A375 (cell line): ENCODE measurements at places on chromosomes 7 and 10. TPM values are rescaled to one million over a fixed set of nuclear protein-coding genes. Genes with fewer than 3 reads are reported as not detected.

BLOC1S2 gene
- total RNA-seq = 42.4 and 45.3 TPM in 2 replicates

CRPPA gene
- 0.64 and 1.5 TPM in 2 replicates for total RNA-seq

ZNF12 gene
- 20.6 and 22.7 TPM in 2 replicates for total RNA-seq

CPA1 gene
- not detected in 2 replicates for total RNA-seq

LRRC17 gene
- total RNA-seq = 3.8 and 5.0 TPM in 2 replicates

CLCN1 gene
- not detected in 2 replicates for total RNA-seq

CYP2C8 gene
- total RNA-seq = not detected in 2 replicates

TLX1 gene
- not detected in 2 replicates for total RNA-seq

SUN3 gene
- 1.2 TPM in 1 of 2 replicates, not detected in the other for total RNA-seq

SLIT1 gene
- total RNA-seq = 0.03 TPM in 1 of 2 replicates, not detected in the other

PAPOLB gene
- not detected in 2 replicates for total RNA-seq

NEUROD6 gene
- not detected in 2 replicates for total RNA-seq

MMP21 gene
- total RNA-seq = 0.19 TPM in 1 of 2 replicates, not detected in the other

FFAR4 gene
- 0.08 TPM in 1 of 2 replicates, not detected in the other for total RNA-seq

PRSS2 gene
- total RNA-seq = not detected in 2 replicates

PWWP2B gene
- total RNA-seq = 8.4 and 9.1 TPM in 2 replicates

SRRM3 gene
- 2.6 and 4.2 TPM in 2 replicates for total RNA-seq

LANCL2 gene
- total RNA-seq = 19.5 and 28.6 TPM in 2 replicates

RNLS gene
- not detected in 2 replicates for total RNA-seq

FKBP6 gene
- not detected in 2 replicates for total RNA-seq

PDE6C gene
- not detected in 2 replicates for total RNA-seq

ZNF138 gene
- total RNA-seq = 5.0 and 9.0 TPM in 2 replicates

PBLD gene
- total RNA-seq = 0.87 and 2.8 TPM in 2 replicates
